ENCODE measurements at places on chromosomes 6 and 20.

GRCh38 chr6:119444642-119445557 is 95.3 kb upstream of the MAN1A1 start:
- DNase-seq: no peak

- DNase-seq: no peak
Measured at GRCh38 chr6:169072127-169073042, 181.3 kb downstream of the THBS2 start.

DNA sequence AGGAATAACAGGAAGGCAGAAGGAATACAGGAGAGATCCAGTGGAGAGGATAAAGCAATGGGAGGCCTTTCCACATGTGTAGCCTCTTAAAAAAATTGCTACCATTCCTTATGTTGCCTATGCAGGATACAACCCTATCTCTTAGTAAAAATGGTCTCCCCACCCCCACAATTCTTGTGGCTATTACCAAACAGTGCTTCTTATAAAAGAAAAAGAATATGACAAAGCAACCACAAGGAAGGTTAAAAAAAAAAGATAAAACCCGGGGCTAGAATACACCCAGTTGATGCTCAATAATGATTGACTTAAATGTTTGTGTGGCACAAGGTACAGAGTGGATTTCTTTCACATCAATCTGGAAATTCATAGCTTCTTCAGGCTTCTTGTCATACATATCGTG is 250.9 kb downstream of the HIVEP2 start:
- no peak for DNase-seq

GRCh38 chr6:37531437-37532036 is 31.8 kb upstream of the CCDC167 start:
- no peak for DNase-seq

GRCh38 chr20:37558779-37559178 is 31.1 kb upstream of the BLCAP start:
- DNase-seq: no peak

DNA sequence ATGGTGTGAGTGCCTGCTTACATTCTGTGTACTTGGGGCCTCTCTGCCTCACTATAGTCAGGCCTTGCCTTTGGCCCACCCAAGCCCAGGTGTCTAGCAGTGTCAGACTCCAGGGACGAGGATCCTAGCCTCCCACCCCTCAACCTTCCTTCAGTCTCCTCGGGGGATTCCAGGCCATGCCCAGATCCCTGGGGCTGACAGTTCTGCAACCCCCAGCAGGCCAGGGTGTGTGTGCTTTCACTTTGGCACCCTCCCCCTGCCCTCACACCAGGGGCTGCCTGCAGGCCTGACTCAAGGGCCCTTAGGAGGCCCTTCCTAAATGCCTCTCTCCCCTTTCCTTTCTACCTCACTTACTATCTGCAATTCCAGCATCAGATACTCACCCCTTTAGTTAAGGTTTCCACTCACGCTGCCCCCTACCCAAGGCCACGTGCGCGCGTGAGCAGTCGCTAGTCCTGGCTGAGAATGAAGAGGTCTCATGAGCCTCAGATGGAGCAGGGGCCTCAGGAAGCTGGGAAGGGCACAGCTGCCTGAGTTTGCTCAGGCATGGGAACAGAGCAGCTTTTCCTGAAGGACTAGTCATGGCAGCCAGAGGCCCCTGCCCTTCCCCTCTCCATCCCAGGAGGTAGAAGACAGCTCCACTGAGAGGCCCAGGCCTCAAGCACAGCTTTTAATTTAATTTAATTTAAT is 859 bp upstream of the CLPS start:
- DNase-seq: no peak

DNA sequence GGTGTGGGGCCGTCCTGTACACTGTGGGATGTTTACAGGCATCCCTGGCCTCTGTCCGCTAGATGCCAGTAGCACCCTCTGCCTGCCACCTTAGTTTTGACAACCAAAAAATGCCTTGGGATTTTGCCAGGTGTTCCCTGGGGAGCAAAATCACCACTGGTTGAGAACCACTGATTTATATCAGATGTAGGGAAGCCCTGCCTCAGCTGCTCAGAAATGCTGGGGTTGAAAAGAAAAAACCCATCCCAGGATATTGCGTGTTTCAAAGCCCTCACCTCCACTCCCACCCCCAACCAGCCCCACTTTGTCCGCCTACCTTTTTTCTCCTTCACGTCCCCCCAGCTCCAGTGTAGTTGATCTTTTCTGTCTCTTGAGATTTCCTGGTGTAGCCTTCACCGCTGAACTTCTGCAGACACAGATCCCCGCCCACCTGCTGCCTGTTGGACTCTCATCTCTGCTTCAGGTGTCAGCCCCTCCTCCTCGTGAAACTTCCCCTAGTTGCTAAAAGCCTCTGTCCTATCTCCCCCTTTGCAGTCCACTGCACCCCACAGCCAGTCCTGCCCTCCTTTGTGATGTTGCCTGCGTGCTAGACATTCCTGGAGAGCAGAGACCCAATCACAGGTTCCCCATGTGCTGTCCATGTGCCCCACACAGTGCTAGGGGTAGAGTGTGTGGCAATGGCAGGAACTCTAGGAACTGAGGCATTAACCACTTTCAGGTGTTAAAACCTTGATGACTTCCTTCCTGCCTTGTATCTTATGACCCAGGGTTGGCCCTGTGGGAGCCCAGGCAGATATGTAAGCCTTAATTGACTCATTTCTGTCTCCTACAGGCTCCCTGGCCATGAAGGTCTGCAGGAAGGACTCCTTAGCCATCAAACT is 98.9 kb downstream of the TBC1D7 start:
- no peak for DNase-seq

- DNase-seq: peak; percentile 15
Measured at GRCh38 chr6:156778454-156779205, 1.5 kb downstream of the ARID1B start.

DNA sequence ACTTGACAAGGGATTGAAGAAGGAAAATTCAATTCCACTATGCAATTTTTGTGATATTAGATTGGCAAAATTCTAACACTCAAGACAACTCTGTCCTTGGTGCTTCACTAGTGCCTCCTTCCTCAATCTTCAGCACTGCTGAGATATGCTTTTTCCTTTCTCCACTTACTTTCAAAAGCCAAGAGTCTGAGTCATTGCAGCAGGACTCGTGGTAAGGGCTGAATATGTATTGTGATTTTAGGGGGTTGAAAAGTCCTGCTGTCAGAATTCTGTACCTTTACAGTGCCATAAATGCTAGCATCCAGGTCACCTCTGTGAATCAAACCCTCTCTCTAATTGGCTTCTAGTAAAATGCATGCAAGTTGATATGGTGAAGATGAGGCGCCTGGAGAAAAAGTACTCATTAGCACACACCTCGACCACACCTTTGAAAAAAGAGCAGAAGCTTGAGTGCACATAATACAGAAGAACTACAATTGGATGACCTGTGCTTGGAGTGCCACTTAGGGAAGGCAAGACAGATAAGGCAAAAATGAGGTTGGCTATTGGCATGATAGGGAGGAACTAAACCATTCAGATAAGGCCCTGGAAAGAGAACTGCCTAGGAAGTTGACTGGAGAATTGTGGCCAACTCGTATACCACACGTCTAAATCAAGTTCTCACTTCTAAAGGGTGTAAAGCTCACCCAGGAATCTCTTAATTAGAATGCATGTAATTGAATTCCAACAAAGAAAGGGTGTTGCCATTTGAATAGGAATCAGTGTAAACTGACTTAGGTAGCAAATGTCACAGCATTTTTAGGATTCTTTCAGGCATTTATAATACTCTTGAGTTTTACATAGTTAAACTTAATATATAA is 43.6 kb upstream of the FAM83B start:
- no peak for DNase-seq

DNA sequence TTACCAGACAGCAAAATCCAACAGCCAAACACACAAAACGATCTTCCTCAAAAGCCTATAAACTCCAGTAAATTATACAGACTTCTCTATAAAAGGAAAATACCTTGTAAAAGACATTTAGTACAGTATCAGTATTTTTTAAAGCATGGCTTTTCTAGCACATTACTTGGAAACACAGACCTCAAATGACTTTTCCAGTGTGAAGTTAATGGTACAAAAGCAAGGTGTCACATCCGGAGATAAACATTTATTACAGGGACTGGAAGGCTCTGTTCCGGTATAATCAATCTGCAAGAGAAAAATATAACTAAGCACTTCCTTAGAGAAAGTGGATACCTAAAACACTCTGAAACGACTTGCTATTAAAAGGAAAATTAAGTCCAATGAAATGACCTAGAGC is 17.1 kb downstream of the TMEM30A start:
- DNase-seq: no peak

- DNase-seq: no peak
Measured at GRCh38 chr6:135025775-135026174, 28.8 kb downstream of the HBS1L start.

GRCh38 chr20:31590717-31591225 is 14.3 kb upstream of the ID1 start:
- no peak for DNase-seq

GRCh38 chr20:43765916-43766315 is 39.1 kb upstream of the GTSF1L start:
- no peak for DNase-seq

DNA sequence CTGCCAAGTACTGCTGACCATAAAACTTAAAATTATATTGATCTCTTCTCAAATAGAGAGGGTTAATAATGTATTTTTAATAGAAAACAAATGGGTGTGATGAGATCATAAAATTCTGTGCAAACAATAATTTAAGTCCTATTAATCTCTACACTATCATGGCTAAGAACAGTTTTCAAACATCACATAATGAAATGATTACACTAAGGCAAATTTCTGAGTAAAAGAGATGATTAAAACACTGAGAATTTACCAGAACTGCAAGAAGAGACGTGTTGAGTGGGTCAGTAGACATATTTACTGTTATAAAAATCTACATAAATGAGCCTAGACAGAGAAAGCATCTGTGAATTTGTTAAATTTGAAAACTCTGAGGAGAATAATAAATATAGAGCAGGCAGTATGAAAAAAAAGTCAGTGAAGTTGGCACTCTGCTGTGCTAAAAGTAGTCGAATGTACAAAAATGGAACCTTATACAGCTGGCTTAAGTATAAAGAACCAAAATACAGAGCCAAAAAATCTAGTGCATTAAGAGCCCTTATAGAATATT is 302.6 kb upstream of the MANEA start:
- DNase-seq: no peak

- peak; percentile 72 for DNase-seq
Measured at GRCh38 chr6:31559958-31560696, 12.0 kb upstream of the LTA start.

DNA sequence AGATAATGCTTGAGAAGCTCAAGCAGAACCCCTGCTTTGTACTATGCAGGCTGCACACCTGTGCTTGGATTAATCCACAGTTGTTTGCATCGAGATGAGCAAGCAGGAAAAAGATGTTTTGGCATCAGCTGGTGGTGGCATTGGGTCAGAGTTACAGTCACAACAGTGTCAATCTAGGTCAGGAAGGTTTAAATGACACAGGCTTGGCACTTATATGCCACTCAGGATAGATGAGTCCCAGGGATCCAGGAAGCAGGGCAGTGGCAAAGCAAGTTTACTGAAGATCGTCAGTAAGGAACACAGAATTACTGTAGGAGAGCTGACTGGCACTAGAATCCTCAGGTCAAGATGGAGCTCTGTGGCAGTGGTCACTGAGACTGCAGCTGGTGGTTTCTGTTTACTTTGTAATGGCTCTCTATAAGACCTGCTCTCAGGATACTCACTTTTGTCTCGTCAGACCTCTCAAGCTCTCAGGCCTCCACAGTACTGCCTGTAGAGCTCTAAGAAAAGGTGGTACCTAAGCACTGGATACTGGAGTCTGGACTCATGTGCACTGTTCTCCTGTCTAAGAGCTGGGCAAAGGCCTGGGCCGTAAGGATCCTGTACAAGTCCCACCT is 110.1 kb upstream of the HS3ST5 start:
- DNase-seq: no peak

GRCh38 chr20:59403261-59403961 is 103.0 kb downstream of the EDN3 start:
- no peak for DNase-seq

DNA sequence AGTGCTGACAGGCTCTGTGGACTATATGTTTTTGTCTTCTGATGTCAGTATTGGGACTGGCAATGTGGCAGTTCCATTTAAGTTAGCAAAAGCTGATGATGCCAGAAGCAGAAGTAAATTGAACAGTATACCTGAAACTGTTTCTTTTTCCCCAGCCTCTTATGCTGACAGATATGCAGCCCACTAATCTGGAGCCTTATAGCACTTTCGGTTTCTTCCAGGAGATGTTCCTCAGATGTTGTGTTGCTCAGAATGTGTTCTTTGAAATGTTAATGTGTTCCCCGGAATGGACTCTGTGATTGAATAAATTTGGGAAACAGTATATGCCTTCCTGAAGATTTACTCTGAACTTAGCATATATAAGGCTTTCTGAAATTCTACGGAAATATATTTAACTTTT is 80.7 kb upstream of the MRAP2 start:
- DNase-seq: no peak

DNA sequence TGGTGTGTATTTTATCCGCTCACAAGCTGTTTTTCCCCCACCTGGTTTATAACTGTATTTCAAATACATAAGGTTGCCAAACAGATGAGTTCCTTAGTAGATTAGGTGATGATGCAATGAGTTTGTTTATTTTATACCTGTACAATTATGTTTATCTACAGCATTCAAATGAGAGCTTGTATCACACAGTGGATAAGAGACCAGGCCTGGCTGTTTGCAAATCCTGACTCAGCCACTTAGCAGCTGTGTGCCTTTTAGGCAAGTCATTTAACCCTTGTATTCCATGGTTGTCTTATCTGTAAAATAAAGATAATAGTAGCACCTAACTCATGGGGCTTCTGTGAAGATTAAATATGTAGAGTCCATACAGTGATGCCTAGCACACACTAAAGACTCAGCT is 143.7 kb downstream of the MOXD1 start:
- no peak for DNase-seq

GRCh38 chr6:72564231-72564630 is 57.6 kb upstream of the KCNQ5 start:
- DNase-seq: no peak

DNA sequence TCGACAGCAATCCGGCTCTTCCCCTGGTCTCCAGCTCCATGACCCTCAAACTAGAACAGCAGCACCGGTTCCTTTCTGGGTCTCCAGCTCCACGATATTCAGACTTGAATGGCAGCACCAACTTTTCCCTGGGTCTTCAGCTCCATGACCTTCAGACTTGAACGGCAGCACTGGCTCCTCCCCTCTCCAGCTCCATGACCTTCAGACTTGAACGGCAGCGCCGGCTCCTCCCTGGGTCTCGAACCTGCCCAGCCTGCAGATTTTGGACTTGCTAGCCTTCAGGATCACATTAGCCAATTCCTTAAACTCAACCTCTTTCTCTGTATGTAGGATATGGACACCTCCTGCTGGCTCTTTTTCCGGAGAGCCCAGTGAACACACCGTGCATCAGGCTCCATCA is 350.9 kb downstream of the PREX1 start:
- DNase-seq: no peak

Measured in T1000 (cell line).